ENCODE measurements at places on chromosomes 1 and 21.

GRCh38 chr1:40810927-40811326, 27.3 kb downstream of the KCNQ4 start:
- no peak for DNase-seq

GRCh38 chr1:181793831-181794230, 267.7 kb downstream of the ZNF648 start:
- no peak for DNase-seq

GRCh38 chr21:38359090-38359489, 102.3 kb downstream of the KCNJ15 start:
- DNase-seq, result no peak

- DNase-seq, result no peak
Measured at GRCh38 chr1:175297291-175297690, 104.7 kb upstream of the KIAA0040 start.

DNA sequence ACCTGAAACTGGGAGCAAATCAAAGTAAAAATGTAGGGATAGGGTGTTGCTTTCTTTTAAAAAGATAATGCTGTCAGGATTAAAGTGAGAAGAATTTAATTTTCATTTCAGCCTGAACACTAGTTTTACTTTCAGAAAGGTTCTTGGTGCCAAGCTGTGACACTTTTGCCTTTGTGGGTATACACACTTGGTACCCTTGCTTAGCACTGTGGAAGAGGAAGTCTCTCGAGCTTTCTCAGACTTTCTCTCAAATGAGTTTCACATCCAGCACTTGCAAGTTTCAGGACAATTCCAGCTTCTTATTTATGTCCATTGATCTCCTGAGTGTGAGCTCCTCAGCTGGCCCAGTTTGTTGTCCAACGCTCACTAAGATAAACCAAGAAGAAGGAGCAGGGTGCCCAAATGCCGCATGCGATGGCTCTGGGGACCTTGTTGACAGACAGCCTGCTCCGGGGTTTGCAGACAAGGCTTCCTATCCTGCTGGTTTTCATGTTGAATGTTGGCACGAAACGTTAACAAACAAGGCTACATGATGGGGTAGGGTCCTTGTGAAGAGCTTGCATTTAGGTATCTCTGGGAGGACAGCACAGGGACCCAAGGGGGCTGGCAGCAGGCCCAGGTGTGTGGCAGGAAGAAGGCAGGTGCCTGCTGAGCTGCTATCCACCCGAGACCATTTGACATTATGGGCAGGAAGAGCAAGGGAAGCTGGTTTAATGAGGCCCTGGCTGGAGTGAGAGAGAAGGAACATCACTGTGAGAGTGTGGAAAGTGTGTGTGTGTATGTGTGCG, 79.7 kb downstream of the POFUT2 start:
- no peak for DNase-seq

DNA sequence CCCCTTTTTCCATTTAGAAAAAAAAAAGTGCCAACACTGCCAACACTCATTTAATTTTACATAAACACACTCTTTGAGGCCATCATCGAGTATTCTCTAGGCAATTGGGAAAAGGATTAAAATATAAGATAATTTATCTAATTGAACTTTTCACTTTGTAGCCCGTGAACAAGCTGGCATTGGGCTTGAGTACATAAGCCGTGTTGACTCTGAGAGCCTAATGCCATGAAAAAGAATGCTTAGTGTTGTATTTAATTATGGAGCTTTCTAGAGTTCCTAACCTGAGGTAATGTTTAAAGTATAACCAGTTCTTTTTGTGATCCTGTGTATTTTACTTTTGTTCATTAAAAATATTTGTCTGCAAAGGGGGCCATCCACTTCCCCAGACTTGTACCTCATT, 193.8 kb downstream of the LYPLAL1 start:
- DNase-seq, result no peak

- DNase-seq, result no peak
Measured at GRCh38 chr1:229651546-229651945, 25.5 kb downstream of the URB2 start.

DNA sequence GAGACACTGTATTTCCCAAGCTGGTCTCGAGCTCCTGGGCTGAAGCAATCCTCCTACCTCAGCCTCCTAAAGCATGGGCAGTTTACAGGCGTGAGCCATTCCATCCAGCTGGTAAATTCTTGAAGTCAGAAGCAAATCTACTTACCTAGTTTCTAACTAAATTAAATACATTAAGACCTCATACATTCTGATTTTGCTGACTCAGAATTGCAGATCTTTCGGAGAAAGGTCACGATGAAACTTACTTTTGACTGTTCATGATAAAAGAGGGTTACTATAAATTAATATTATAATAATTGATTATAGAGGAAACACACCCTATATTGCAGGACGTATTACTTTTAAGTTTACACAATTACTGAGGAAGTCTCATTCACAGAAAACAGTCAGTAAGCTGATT, 132.3 kb downstream of the ZZZ3 start:
- DNase-seq, result no peak

GRCh38 chr1:204349602-204350001, 10.1 kb downstream of the PLEKHA6 start:
- no peak for DNase-seq

DNA sequence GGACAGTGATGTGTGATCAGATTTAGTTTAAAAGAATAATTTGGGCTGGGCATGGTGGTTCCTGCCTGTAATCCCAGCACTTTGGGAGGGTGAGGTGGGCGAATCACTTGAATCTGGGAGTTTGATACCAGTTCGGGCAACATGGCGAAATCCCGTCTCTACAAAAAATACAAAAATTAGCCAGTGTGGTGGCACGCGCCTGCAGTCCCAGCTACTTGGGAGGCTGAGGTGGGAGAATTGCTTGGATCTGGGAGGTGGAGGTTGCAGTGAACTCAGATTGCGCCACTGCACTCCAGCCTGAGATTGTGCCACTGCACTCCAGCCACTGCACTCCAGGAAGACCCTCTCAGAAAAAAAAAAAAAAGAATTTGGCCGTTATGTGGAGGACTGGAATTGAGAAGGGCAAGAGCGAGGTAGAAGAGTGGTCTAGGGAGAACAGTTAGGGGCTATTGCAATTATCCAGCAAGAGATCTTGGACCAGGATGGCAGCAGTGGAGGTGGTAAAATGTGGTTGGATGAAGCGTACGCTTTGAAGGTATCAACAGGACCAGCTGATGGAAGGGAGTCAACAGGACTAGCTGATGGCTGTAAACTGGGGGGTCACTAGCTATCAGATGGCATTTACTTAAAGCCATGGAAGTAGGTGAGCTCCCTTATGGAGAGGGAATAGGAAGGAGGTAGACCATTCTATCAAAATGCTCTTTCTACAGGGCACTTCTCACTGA, 9.6 kb downstream of the BTBD19 start:
- no peak for DNase-seq

DNA sequence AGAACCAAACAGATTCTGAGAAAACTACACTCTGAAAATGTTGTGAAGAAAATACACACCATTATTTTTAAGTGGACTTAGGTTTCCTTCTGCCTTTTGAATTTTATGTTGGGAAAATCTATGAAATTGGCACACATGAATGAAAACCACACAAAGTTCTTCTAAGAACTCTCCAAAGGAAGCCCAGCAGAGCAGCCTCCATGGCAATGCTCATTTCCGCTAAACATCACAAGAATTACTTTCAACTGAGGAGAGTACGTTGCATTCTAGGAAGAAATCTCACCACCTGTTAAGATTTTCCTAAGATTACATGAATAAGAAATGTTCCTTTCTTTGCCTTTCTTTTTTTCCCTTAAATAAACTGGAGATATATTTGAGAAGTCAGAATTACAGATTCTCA, 154.2 kb downstream of the BARHL2 start:
- DNase-seq, result no peak

GRCh38 chr1:30412241-30413110, 310.9 kb downstream of the MATN1 start:
- DNase-seq, result no peak

GRCh38 chr21:42733874-42734273, 80.5 kb downstream of the PDE9A start:
- no peak for DNase-seq

DNA sequence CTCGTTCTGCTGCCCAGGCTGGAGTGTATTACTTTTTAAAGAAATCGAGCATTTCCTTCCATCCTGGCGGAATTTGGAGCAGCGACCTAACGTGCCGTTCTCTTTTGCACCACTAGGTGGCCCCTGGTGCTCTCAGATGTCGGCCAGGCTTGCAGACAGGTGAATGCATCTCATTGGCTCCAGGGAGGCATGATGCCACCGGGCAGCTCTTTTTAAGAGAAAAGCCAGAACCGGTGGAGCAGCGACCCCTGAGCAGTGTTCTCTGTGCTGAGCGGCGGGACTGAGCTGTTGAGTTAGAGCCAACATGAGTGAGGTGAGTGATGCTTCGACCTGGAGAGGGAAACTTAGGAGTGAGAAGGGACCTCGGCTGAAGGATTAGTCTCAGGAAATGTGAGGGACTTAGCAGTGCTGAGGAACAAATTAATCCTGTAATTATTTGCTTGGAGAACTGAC, at the start of gene PCP4:
TSS of gene PCP4 (plus strand) at position 241 of the 453 bp plus-strand sequence. CDS start at position 305, 64 bp downstream.
- DNase-seq, result no peak

DNA sequence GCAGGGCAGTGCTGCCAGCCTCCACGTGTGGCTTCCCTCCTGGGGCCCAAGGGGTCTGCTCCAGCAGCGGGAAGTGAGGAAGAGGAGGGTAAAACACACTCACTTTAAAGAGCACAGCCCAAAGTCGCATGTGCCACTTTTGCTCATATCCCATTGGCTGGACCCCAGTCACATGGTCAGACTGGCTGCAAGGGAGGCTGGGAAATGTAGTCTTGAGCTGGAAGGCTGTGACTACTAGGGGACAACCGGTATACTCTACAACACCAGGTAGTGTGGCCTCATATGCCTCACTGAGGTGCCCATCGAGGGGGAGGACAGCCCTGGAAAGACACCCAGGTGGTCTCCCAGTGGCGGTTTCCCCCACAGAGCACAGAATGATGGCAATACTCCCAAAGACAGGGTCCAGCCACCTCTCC, 45.2 kb downstream of the CAMK2N1 start:
- peak; percentile 78 for DNase-seq

DNA sequence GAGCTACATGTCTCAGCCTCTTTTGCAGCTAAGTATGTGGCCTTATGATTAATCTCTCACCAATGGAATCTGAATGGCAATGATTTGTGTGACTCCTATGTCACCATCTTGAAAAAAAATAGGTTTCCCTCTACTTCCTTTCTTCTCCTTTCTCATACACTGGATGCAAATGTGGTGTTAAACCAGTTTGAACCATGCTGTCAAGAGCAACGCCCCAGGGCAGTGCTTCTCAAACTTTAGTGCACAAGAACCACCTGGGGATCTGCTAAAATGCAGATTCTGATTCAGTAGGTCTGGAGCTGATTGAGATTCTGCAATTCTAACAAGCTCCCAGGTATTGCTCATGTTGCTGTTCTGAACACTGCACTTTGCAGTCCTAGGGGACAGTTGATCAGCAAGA, 44.7 kb upstream of the ZNF644 start:
- DNase-seq, result no peak

DNA sequence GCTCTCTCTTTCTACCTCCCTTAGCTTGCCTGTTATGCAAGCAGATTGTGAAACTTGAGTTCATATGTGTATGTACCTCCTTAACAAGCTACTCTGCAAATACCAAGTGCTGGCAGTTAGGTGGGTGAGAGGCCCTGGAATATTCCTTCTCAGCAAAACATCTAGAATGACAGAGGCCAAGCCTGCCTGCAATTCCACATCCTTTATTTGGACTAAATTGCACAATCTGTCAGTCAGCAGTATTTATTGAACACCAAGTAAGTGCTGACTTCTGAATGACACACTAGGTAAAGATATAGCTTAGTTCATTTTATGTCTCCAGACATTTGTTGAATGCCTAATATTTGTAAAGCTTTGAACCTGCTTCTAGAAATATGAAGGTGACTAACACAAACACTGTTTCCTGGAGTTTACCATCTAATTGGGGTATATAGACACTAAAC, 87.5 kb downstream of the RGL1 start:
- DNase-seq, result no peak

DNA sequence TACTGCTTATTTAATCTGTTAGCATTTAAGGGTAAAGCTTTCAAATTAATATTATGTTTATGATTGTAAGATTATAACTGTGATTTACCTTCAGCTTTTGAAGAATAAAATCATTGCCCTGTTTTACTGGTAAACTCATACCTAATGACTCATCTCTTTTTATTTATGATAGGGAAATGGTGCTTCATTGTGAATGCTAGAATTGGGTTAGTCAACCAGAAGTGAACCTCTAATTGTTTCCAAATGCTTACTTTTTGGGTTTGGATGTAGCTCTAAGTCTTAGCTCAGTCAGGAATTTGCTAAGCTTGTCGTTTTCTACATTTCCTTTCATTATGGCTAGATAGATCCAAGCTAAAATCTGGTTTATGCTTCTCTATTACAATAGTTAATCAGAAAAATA, 59.4 kb downstream of the SLC30A7 start:
- no peak for DNase-seq

- DNase-seq, result no peak
Measured at GRCh38 chr1:14190508-14190907, 408.0 kb upstream of the KAZN start.

DNA sequence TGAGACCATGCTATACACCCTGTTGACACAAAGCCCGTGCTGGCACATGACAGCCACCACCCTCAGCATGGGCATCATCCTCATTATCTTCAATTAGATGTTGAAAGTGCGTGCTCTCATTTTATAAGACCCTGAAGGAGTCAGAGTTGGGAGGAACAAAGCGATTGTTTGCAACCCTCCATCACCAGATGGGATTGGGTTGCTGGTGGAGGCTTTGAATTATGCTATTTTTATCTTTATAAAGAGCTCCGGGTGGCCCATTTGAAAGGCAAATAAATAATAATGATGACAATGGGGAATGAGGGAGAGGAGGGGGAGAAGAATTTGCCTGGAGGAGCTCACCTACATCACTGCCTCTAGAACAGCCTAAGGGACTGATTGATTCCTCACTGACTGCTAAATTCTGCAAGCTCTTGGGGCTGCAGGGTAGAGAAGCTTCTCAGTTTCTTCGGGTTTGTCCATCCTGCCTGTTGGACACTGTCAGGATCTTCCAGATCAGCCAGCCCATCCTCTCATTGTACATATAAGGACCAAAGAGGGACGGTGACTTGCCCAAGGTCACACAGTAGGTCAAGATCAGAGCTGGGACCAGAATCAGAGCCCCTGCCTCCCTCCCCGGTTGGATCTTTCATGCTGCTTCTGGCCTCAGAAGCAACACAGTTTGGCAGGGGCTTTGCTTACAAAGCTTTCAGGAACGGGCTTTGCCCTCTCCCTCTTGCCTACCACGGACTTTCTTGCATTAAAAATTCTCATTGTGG, 130.9 kb upstream of the ZBTB40 start:
- DNase-seq, result no peak

- no peak for DNase-seq
Measured at GRCh38 chr1:194709439-194709838, 1523.0 kb upstream of the B3GALT2 start.

GRCh38 chr21:18801468-18801867, 397.9 kb upstream of the TMPRSS15 start:
- DNase-seq, result no peak

DNA sequence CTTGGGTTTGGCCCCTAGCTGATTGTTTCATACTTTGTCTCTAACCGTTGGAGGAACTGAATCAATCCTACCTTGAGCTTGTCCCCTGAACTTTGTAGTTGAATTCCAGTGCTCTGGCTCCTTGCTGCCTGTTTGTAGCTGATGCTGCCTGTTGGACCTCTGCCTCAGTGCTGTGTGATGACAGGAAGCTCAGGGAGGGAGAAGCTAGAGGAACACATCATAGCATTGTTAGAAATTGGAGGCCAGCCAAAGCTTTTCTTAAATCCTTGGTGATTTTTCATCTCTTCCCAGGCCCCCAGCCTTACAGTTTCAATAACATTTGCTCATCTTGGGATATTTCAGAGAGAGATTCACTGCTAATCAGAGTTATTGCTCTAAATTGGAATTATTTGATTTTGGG, 34.0 kb downstream of the MACF1 start:
- no peak for DNase-seq
